ENCODE measurements at places on chromosomes 6 and 20.

- DNase-seq = no peak
Measured at GRCh38 chr6:134932098-134932497, 17.8 kb downstream of the ALDH8A1 start.

DNA sequence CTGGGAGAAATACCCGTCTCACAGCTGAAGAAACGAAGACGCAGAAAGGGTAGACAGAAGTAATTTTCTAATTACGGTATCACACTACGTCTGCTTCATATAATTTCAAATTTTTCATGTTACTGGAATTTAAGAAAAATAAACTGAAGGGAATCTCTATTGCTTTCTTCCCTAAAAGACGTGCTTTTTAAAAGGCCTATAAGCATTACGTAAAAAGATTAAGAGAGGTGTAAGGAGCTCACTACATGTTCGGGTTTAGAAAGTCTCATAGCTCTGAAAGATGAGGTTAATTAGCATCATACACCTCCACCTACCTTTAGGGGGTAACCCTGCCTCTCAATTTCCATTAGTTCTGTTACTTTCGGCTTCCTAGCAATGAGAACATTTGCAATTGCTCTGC lies 787 bp upstream of the PLAGL1 start:
- no peak for DNase-seq

DNA sequence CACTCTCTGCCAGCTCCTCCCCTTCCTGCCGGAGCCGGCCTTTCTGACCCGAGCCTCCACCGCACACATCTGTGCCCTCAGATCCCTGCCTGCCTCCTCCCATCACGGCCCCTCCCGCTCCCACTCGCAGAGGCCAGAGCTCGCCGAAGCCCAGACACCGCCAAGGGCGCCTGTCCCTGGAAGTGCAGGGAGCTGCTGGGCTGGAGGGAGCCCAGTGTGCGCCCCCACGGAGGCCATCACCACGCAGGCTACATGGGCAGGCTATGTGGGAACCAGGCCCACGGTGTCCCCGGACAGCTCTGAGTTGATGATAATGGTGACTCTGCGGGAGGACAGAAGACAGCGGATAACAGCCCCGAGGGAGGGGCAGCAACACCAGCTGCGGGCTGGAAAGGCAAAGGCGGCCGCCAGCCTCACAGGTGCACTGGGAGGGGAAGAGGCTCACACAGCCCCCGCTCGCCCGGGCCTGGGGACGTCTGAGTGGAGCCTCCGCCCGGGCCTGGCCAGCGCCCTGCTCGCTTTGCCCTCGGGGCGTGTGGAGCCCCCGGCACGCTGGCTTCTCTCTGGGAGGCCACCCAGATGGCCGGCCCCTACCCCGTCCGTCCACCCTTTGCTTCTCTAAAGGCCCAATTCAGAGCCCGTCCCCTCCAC lies 154.9 kb downstream of the DLL1 start:
- no peak for DNase-seq

- DNase-seq = no peak
Measured at GRCh38 chr6:81002126-81002525, 750.4 kb downstream of the TENT5A start.

DNA sequence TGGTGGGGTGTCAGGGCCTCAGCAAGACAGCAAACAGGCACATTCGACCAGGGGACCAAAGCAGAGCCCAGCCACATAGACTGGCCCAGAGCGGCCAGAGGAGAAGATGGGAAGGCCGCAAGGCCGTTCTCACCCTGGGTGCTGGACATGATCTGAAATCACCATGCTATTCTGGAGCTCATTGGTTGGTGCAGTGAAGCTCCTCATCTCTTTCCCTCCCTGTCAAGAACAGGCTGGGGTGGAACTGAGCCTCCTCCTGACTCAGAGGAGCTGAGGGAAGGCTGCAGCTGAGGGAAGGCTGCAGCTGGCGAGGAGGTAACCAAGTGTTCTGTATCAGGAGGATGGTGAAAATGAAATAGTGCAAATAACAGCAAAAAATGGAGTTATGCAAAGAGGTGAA lies 80.0 kb downstream of the AKAP7 start:
- DNase-seq = no peak

DNA sequence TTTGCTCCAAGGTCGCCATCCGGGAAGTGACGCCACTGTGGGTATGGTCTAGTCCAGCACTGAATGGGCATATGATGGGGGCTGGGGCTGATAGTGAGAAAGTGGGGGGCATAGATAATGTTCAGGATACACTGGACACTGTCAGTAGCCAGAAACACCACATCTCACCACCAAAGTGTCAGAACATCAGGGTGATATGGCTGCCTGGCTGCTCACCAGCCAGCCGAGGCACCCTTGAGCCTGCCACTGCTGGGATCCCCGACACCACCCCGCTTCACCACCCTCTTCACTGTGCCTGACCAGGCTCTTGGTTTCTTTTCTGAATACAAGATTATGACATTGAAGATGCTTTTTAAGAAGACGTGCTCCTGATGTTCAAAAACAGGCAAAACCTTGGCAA lies 46.9 kb downstream of the SIRPA start:
- no peak for DNase-seq

- DNase-seq = no peak
Measured at GRCh38 chr20:35021063-35021462, 65.4 kb downstream of the MYH7B start.

DNA sequence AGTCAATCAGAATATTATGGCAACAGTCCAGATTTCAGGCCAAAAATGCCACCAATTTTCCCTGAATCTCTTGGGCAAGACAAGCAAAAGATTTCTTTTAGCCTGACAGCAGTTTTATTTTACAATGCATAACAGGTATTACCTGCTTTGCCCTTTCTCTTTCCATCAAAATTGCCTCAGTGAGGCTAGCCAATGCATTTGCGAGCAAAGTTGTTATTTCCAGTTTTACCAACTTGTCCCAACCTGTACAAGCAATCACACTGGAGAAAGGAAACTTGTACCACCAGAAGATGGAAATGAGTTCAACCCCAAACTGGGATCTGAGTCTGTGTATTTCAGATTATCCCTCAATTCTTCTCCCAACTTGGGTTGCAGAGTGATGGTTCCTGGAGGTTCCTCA lies 279.9 kb upstream of the CDYL start:
- no peak for DNase-seq

DNA sequence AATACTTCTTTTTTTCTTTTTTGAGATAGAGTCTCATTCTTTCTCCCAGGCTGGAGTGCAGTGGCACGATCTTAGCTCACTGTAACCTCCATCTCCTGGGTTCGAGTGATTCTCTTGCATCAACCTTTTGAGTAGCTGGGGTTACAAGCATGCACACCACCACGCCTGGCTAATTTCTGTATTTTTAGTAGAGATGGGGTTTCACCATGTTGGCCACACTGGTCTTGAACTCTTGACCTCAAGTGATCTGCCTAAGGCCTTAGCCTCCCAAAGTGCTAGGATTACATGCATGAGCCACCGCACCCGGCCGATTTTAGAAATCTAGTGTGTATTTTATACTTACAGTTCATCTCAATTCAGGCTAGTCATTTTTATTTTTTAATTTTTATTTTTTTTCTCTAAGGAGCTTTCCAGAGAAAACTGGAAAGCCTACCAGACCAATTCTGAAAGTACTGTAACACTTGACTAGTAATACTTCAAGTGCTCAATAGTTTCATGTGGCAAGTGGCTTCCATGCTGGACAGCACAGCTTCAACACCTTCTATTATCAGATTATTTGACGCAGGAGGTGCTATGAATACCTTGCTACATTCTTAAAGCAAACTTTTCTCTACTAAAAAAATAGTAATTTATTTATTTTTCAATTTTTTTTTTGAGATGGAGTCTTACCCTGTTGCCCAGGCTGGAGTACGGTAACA lies 25.0 kb downstream of the POLR1C start:
- no peak for DNase-seq

GRCh38 chr6:27667016-27667656 lies 194.2 kb upstream of the ZNF184 start:
- no peak for DNase-seq

DNA sequence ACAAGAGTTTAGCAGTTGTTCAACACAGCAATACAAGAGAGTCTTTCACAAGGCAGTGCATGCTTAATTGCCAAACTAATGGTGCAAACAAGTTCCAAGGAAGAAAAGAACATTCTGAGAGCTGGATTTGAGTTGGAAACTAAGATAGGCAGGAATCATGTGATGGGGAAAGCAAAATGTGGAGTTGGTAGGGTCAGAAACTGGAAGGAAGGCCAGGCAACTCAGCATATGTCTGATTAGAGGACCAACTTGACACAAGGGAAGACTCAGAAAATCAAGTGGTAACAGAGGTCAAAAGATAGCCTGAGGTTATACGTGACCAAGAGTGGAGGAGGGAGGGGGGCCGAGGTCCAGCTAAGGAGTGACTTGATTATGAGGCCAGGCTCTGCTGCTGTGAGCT lies 117.3 kb downstream of the SMLR1 start:
- DNase-seq = no peak
